ENCODE measurements at places on chromosomes 5 and 9. TPM values are rescaled to one million over a fixed set of nuclear protein-coding genes. Genes with fewer than 3 reads are reported as not detected.

DNA sequence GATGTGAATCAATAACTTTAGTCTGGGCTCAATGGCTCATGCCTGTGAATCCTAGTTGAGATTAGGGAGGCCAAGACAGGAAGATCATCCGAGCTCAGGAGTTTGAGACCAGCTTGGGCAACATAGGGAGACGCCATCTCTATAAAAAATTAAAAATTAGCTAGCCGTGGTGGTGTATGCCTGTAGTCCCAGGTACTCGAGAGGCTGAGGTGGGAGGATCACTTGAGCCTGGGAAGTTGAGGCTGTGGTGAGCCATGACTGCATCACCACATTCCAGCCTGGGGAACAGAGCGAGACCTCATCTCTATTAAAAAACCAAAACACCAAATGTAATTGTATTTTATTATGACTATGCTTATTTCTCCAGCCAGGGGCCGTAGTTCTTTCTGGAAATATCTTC lies 69.6 kb upstream of the NR5A1 start:
- no peaks in the 10 kb centered on the region for H3K4me1 ChIP-seq
- H3K27me3 ChIP-seq, result no peaks in the 10 kb centered on the region
- DNase-seq, result no peak
- H3K36me3 ChIP-seq, result no peaks in the 10 kb centered on the region
- no peak overlapping the region for H3K4me3 ChIP-seq

- no peak for DNase-seq
- H3K36me3 ChIP-seq, result no peaks in the 10 kb centered on the region
- peaks cover 7% of the 10 kb centered on the region for H3K4me1 ChIP-seq
- H3K27ac ChIP-seq, result no peak overlapping the region
- no peaks in the 10 kb centered on the region for H3K27me3 ChIP-seq
- H3K4me3 ChIP-seq, result no peak overlapping the region
These were observed 20.9 kb upstream of the ORM1 start for GRCh38 chr9:114301798-114302565.

- no peak overlapping the region for H3K27ac ChIP-seq
- H3K4me1 ChIP-seq, result no peaks in the 10 kb centered on the region
- no peaks in the 10 kb centered on the region for H3K36me3 ChIP-seq
- no peak for DNase-seq
- H3K27me3 ChIP-seq, result no peaks in the 10 kb centered on the region
- H3K4me3 ChIP-seq, result no peak overlapping the region
These were observed 58.0 kb downstream of the GDA start for GRCh38 chr9:72207278-72207677.

- no peaks in the 10 kb centered on the region for H3K27me3 ChIP-seq
- no peak for DNase-seq
- H3K27ac ChIP-seq, result no peak overlapping the region
- peaks cover 19% of the 10 kb centered on the region for H3K4me1 ChIP-seq
These were observed 1.5 kb downstream of the RORB start for GRCh38 chr9:74498621-74499095.

DNA sequence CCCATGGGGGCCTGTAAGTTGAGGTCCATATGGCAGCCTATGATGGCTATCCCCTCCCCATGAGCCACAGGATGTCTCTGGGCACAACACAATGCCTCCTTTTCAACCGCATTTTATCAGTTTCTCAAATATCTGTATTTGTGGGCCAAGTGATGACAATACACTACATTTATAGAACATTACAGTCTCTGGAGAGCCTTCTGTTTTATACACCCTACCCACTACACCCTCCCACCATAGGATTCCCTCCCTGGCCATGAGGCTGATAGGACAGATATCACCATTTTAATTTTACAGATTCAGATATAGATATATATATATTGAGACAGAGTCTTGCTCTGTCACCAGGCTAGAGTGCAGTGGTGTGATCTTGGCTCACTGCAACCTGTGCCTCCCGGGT lies 236.8 kb downstream of the ENC1 start:
- no peak overlapping the region for H3K27ac ChIP-seq
- no peaks in the 10 kb centered on the region for H3K27me3 ChIP-seq
- H3K4me1 ChIP-seq, result no peaks in the 10 kb centered on the region
- no peak overlapping the region for H3K4me3 ChIP-seq
- no peaks in the 10 kb centered on the region for H3K36me3 ChIP-seq

DNA sequence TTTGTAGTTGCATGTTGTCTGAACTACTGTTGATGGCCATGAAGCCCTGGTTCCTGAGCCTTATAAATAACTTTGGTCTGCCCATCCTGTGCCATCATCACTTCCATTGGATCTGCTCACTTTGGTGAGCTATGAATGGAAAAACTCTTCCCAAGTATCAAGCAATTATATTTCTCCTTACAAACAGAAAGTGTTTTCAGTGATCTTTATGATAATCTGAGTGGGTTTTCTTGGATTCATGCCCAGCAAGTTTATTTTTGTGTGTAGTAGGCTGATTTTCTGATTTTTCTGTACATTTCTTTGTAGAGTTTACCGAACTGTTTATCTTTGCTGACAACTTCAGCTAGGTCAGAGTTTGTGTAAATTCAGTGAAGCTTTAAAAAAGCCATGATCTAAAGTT lies 31.0 kb downstream of the CAMK4 start:
- no peak for DNase-seq
- H3K36me3 ChIP-seq, result no peaks in the 10 kb centered on the region
- no peak overlapping the region for H3K27ac ChIP-seq
- H3K4me3 ChIP-seq, result no peak overlapping the region

The NFIL3 gene
- 13.9 TPM for total RNA-seq

DNA sequence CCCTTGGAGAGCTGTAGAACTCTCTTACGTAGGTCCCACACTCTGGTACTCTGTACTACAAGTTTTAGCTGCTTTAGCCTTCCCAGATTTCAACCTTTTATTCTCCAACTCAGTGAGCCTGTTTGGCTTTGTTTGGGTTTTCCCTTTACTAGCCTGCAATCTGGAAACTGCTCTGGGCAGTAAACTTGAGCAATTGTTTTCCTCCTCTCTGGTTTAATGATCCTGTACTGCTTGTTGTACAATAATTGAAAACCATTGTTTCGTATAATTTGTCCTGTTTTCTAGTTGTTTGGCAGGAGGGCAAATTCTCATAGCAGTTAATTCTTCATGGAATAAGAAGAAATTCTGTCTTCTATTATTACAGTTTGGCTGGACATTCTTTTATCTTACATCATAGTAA lies 62.8 kb upstream of the TLX3 start:
- no peak overlapping the region for H3K4me3 ChIP-seq
- no peak overlapping the region for H3K27ac ChIP-seq
- no peaks in the 10 kb centered on the region for H3K27me3 ChIP-seq

The PCDHGB5 gene
- 22.6 TPM for total RNA-seq

DNA sequence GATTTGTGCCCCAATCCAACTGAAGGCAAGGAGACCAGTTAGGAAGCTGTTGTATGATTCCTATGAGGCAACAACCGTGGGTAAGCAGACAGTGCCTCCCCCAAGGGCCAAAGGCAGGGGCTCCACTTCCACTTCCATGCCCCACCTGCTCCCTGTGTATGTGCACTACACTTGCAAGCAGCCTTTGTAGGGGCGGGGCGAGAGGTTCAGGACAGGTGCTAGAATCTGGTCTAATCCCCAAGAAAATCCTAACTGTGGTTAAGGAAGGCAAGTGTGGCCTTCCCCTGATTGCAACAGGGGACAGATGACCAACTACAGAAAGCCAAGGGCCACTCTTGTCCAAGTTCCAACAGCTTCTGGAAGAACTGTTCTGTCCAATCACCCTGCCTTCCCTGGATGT lies 41.7 kb downstream of the B4GALT1 start:
- peaks cover 3% of the 10 kb centered on the region for H3K4me1 ChIP-seq
- no peak overlapping the region for H3K4me3 ChIP-seq
- H3K27me3 ChIP-seq, result no peaks in the 10 kb centered on the region
- H3K36me3 ChIP-seq, result peaks cover 7% of the 10 kb centered on the region
- H3K27ac ChIP-seq, result no peak overlapping the region

Measured in thyroid gland (tissue), 4 donors.